Body of pancreas (tissue), 4 donors: ENCODE measurements at places on chromosomes 11 and 22. TPM values are rescaled to one million over a fixed set of nuclear protein-coding genes. Genes with fewer than 3 reads are reported as not detected.

KCNJ1 gene
- not detected for total RNA-seq

LUZP2 gene
- 1.6 TPM for total RNA-seq

SMC1B gene
- not detected for total RNA-seq

WNT11 gene
- total RNA-seq = 4.2 TPM

RFPL2 gene
- total RNA-seq = not detected

LDHAL6A gene
- not detected for total RNA-seq

TSPAN18 gene
- total RNA-seq = 2.1 TPM

OR56A1 gene
- total RNA-seq = not detected

CRYBB2 gene
- total RNA-seq = not detected

THRSP gene
- total RNA-seq = not detected

MGAT3 gene
- total RNA-seq = 2.9 TPM

CRYBB3 gene
- not detected for total RNA-seq

DENND6B gene
- total RNA-seq = 3.4 TPM

TRIM51 gene
- total RNA-seq = not detected

MUC2 gene
- total RNA-seq = not detected

SNX32 gene
- not detected for total RNA-seq

OR51G2 gene
- total RNA-seq = not detected

BDNF gene
- total RNA-seq = not detected

TESMIN gene
- total RNA-seq = 7.9 TPM

STX5 gene
- 23.6 TPM for total RNA-seq

TRIM49 gene
- not detected for total RNA-seq

TRIM48 gene
- not detected for total RNA-seq

KCNJ5 gene
- 13.7 TPM for total RNA-seq

MMP27 gene
- not detected for total RNA-seq

MPPED2 gene
- total RNA-seq = 1.6 TPM

ANKK1 gene
- total RNA-seq = 1.3 TPM

C22orf39 gene
- total RNA-seq = 36.1 TPM

TMPRSS13 gene
- total RNA-seq = 1.6 TPM

SPON1 gene
- 26.7 TPM for total RNA-seq

ARHGAP20 gene
- total RNA-seq = 1.3 TPM

BRD1 gene
- 36.9 TPM for total RNA-seq

HEPN1 gene
- total RNA-seq = not detected

PSMC3 gene
- total RNA-seq = 43.8 TPM

DDX25 gene
- total RNA-seq = 0.26 TPM

ACRV1 gene
- not detected for total RNA-seq

RAD9A gene
- total RNA-seq = 22.6 TPM

SULT4A1 gene
- 0.26 TPM for total RNA-seq

CDC42EP1 gene
- 84.7 TPM for total RNA-seq

NLRP6 gene
- total RNA-seq = 1.0 TPM

HBE1 gene
- not detected for total RNA-seq

KCNK4 gene
- total RNA-seq = not detected

SLC22A6 gene
- not detected for total RNA-seq

LMO1 gene
- 1.6 TPM for total RNA-seq

APOA4 gene
- not detected for total RNA-seq

NUP50 gene
- 43.1 TPM for total RNA-seq
